Central memory CD4-positive, alpha-beta T cell (primary cell): ENCODE measurements at places on chromosomes 13 and 19.

DNA sequence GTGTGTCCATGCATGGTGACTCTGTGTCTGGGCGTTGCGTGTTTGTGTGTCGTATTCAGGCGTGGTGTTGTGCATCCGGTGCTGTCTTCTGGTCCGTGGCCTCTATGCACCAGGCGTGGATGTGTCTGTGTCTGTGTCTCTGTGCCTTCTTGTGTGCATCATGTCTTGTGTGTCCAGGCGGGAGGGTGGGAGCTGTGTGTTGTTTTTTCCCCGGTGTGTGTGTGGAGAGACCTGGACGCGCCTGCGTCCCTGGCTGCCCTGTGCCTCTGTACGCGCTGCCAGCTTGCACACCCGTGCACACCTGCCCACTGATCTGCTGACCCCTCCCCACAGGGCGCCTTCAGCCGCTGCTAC, 1.1 kb downstream of the PLK5 start:
- DNase-seq = no peak

GRCh38 chr13:82766732-82767321, 1115.4 kb downstream of the SLITRK1 start:
- no peak for DNase-seq

DNA sequence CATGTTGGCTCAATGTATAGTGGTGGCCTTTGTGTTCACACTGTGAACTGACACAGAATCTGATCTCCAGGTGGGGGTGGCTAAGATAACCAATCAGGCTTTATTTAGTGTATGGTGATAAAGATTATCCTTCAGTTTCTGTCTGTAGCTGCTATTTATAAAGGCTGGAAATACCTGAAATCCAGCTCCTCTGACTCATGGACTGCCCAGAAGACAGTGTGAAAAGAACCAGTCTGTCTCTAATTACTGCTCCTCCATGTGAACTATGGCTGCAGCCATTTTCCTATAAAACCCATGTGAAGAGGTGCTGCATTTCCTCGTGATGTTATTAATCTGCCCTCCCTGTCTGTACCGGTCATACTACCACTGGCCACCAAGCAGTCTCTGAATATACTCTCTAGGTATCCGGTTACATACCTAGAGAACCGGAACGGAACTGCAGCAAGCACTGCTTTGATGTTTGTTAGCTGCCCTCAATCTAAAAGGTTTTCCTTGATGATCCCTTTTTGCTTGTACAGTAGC, 238.0 kb downstream of the LHFPL6 start:
- no peak for DNase-seq

GRCh38 chr13:112159575-112160547, 92.9 kb downstream of the SOX1 start:
- DNase-seq = no peak

- DNase-seq = no peak
These were observed 416 bp downstream of the BCKDHA start for GRCh38 chr19:41398050-41398418.

DNA sequence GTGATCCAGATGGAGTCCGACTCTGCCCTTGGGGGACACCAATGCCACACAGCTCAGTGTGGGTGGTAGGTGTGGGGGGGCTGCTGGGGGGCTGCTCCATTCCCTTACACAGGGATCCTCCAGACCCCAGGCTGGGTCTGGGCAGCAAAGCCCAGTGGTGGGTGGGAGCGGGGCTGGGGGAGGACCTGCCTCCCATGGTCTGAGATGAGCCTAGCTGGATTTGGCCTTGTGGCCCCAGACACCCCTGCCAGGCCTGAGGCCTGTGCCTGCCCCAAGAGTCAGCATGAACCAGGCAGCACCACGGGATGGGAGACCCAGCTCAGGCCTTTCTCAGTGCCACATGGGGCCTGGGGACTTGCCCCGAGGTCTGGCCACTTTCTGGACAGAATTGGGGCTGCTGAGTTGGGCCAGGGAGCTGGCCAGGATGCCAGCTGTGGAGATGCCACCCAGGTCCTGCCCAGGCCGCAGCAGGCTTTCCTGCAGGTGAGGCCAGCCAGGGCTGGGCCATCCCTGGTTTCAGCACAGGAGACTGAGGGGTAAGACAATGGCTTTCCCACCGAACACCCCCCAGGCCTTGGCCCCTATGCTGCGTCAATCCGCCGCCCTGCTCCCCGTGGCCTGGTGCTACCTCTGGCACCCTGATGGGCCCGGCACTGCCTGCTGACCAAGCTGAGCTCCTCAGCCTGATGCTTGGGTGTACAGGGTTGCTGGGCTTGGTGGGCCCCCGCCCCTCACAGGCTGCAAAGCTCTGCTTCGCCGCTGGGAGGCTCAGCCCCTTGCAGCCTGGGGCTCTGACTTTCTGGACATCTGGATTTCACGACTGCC, 24.2 kb downstream of the CEBPG start:
- no peak for DNase-seq

DNA sequence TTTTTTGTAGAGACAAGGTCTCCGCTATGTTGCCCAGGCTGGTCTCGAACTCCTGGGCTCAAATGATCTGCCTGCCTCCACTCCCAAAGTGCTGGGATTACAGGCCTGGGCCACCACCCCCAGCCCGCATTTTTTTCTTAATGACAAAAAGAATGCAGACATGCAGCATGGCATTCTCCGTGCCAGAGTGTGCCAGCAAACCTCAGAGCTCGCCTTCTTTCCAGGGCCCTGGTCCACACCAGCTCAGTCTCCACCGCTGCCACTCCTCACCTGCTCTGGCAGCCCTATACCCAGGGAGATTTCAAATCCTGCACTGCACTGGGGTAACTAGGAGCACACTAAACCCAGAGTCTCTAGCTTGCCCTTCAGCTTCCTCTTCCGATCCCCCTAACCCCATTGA, 41.7 kb downstream of the ZIC5 start:
- no peak for DNase-seq

DNA sequence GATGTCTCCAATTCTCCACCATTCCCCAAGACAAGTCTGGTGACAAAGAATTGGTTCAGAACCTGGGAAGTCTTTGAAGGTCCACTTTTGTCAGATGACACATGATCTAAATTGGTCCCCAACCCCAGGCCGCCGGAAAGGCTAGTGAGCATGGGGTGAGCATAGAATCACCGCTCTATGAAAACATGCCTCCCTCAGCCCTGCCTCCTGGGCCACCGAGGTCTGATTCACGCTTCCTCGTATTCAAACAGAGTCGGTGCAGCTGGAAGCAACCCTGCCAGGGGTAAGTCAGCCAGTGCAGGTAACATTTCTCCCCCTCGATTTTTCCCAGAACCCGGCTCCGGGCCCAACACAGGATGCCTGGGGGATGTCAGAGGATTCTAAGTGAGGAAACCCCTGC, 33.9 kb upstream of the KLF2 start:
- DNase-seq = no peak

- DNase-seq = no peak
These were observed 32.2 kb upstream of the SLC15A1 start for GRCh38 chr13:98784666-98785065.

GRCh38 chr13:25267715-25268114, 19.6 kb downstream of the MTMR6 start:
- DNase-seq = no peak
